Colonic mucosa (tissue), 4 donors: ENCODE measurements at places on chromosomes 12 and 14.

DNA sequence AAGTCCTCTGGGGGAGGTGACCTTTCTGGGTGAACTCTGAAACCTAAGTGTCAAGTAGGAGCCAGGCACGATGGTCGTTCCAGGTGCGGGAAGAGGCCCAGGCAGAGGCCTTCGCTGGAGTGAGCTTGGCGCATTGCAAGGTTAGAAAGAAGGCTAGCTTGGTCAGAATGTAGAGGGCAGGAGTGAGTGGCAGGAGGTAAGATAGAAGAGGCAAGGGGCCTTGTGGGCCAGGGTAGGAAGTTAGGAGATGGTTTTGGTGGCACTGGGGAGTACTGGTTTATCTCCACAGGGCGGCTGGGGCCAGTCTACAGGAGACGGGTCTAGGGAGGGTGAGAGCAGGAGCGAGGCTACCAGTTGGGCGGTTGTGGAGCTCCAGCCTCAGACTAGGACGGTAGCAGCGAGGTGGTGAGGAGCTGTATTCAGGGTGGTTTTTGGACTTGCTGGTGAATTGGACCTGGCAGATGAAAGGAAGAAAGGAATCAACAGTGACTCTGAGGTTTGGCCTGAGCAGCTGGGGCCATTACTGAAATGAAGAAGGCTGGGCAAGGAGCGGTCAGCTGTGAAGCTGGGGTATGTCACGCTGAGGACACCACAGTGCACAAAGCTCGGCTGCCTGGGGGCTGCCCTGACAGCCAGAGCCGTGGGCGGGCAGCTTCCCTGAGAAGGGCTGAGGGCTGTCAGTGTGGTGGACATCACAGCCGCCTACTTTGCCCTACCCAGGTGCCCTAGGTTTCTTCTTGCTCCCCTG lies 9.0 kb downstream of the MLXIP start:
- peak; percentile 47 for DNase-seq

GRCh38 chr14:85579942-85580341 lies 50.0 kb downstream of the FLRT2 start:
- no peak for DNase-seq

DNA sequence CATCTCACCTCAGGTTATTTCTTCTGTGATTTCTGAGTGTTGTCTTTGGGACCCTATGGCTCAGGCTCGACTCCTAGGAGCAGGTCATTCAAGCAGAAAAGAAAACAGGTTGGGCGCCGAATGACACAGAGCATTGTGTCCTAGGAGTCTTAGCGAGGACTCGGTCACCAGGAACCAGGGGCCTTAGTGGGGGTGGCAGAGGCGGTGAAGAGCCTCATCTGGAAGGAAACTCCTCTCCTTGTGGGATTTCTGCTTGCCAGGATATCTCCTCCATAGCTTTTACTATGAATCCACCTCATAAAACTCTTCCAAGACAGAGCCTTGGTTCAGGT lies 630 bp downstream of the PLEKHH1 start:
- peak; percentile 54 for DNase-seq

GRCh38 chr14:97850466-97850865 lies 1053.3 kb downstream of the VRK1 start:
- DNase-seq: no peak

DNA sequence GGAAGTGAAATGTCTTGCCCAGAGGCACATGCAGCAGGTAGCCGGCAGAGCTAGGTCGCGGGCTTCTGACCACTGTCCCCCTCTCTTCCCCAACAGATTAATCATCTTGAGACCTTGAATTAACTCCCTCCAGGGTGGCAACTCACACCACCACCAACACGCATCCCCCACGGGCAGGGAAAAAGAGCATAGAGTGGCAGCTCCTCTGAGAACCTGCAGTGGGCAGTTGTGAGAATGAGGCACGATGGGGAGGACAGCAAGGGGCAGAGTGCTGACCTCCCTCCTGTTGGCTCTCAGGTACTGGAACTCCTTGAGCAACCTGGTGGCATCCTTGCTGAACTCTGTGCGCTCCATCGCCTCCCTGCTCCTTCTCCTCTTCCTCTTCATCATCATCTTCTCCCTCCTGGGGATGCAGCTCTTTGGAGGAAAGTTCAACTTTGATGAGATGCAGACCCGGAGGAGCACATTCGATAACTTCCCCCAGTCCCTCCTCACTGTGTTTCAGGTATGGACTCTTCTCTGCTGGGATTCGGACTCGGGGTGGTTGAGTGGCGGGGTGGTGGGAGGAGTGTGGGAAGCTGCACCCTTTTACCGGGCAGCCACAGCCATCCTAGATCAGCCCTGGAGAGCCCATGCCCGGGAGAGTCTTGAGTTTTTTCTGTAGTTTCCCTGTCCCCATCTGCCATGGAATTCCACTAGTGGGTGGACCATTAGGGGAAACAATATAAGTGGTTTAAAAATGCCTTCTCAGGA lies 213.3 kb upstream of the FKBP4 start:
- DNase-seq: no peak

- no peak for DNase-seq
Observed at GRCh38 chr12:97490141-97490540, 27.5 kb downstream of the RMST start.

DNA sequence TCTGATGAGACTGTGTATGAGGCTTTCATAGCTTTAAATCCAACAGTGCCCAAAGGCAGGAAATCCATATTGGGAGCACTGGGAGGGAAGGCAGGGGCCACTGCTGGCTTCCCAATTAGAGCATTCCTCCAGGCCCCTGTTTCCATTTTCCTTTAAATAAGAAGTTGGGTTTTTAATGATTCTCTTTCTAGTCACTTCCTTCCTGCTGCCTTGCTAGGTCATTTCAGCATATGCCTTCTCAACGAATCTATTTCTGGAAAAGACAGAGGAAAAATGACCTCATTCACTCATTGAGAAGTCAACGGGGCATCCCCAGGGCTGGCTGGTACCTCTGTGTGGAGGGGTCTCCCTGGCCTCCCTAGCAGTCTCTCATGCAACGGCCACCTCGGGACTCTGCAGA lies 43.5 kb downstream of the IGF1 start:
- no peak for DNase-seq

DNA sequence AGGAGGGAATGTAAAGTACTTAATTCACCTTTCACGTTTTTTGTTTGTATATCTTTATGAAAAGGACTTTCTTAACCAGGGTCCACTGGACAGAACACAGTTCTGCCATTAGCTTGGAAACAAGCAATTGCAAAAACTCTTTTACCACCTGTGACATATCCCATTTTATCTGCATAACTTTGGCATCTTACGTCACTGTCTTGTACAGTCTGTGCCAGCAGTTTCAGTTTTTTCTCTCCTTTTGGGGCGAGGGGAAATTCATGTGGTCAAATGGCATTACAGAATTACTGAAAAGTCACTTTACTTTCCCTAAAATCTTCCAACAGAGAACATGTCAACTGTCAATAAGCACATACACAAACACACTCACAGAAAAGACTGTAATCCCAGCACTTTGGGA lies 43.7 kb upstream of the SELPLG start:
- DNase-seq: no peak

DNA sequence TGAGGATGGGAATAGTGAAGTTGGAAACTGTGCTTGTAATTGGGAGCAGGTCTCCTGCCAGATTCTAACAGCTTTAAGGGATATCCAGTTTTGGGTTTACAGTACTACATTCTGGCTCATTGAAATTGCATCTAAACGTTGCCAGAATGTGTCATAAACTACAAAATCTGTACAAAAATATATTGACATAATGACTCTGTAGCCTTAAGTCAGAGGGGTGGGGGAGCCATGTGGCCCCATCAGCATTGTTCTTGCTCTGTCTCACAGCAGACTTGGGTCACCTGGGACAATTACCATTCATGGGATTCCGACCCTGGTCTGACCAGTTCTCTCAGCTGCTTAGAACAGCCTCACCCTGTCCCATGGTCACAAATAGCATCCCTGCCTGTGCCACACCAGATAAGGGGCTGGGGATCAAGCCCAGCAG lies 43.3 kb upstream of the MED13L start:
- no peak for DNase-seq

DNA sequence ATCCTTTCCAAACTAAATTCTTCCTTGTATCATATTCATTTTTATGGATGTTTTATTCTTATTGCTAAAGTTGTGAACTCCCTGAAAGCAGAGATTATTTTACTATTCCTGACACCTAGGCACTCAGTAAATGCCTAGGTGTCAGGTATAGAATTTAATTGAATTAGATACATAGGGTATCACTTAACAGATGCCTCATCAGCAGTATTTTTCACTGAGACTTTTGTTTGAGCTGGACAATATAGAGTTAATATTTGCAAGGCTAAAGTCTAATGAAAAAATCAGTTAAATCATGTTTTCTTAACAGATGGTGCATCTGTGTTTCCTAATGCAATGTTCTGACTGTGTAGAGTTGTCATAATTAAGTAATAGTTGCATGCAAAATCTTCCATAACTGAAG lies 182.7 kb downstream of the DERA start:
- no peak for DNase-seq

DNA sequence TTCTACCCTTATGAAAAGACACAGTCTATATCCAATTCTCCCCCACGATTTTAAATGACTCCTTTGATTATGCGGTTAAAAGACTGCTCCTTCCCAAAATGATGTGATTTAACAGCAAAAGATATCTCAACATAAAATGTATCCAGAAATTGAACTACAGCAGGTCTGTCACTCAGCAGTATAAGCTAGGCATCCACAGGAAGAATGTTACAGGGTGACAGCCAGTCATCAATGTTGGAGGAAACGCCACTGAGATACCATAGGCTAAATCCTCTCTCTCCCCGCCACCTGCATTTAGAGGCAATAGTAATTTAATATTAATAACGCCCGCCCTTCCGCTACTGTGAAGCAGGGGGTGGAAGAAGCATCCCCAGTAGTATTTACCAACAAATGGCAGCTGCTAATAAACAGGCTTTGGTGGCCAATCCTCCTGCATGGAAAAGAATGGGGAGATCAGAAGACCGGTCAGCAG lies 613 bp downstream of the RECQL start:
- DNase-seq: no peak

GRCh38 chr14:81728447-81728846 lies 194.8 kb upstream of the SEL1L start:
- no peak for DNase-seq

DNA sequence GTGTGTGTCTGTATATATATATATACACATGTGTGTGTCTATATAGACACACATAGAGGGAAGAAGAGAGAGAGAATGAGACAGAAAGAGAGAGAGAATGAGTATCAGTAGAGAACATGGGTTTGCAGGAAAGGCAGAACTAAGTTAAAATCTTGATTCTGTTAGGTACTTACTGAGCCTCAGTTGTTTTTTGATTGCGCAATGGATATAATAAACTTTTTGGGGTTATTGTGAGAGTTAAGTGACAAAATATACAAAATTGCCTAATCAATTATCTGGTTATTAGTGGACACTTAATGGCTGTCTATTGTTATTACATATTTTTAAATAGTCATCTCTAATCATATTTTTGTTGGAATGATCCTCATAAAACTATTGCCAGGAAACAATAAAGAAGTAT lies 169.0 kb downstream of the ETNK1 start:
- DNase-seq: no peak

DNA sequence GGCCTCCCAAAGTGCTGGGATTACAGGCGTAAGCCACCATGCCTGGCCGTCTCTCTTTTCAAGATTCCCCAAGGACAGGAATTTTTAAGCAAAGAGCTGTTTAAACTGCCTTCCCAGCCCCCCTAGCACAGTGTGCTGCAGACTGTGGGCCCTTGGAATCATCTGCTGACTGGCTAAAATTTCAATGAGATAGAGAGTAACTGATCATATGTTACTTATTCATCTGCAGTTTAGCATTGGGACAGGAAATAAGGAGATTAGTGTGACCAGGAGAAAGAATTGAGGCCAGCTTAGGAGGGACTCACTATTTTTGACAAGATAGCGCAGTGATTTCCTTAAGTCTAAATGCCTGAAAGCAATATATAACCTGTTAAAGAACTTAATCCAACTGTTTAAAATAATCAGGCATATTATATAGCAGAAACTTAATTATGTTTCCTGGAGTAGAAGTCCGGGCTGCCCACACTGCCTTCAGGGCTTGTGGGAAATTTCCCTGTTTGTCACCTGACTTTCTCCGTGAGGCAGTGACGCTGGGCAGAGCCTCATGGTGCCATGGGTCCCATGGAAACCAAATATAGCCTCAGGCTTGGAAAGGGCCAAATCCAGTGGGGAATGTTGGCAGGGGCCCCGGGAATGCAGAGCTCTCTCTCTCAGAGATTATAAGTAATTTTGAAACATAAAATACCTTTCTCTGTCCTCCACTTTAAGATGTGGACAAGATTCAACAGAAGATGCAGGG lies 22.8 kb upstream of the CEBPE start:
- no peak for DNase-seq

DNA sequence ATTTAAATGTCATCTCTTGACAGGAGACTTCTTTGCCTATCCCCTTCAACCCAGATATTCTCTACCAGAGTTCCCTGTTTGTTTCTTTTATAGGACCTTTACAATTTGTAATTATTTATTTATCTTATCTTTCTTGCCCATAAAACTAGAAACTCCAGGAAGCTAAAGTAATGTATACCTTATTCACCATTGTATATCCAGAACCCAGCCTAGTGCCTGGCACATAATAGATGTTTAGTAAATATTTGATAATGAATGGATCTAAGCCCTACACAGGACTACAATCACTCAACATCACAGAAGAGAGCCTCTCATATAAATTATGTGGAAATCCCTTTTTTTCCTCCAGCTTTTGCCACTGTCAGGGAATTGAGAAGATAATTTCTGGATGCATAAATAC lies 125.6 kb upstream of the CNOT2 start:
- no peak for DNase-seq

GRCh38 chr12:98514982-98515286 lies 456 bp upstream of the TMPO start:
- no peak for DNase-seq

DNA sequence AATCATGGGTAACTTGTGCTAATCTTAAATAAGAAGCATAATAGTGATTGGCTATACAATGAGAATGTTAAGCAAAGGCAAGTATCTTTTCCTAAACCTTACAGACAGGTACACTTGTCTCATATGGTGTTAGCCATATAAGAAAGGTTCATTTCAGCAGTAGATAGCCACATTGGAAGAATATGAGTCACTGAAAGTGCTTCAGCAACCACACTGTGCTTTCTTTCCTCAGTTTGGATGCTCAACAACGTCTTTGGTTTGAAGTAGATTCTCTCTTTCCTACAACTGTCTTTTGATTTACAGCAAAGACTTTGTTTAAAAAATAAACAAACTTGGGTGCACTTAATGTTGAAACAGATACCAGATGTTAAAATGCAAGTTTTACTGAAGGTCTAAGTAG lies 8.9 kb downstream of the DDHD1 start:
- DNase-seq: no peak

GRCh38 chr14:76958980-76959710 lies 69.4 kb downstream of the IRF2BPL start:
- DNase-seq: no peak

DNA sequence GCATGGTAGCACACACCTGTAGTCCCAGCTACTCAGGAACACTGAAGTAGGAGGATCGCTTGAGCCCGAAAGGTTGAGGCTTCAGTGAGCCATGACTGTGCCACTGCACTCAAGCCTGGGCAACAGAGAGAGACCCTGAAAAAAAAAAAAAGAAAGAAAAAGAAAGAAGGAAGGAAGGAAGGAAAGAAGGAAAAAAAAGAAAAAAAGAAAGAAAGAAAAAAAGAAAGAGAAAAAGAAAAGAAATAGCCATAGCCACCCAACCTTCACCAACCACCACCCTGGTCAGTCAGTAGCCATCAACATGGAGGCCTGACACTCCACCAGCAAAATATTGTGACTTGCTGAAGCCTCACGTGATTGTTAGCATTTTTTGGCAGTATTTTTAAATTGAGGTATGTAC lies 21.4 kb upstream of the TMEM263 start:
- no peak for DNase-seq
